ENCODE measurements at places on chromosomes 1 and 21. TPM values are rescaled to one million over a fixed set of nuclear protein-coding genes. Genes with fewer than 3 reads are reported as not detected.

Gene ATP6V0B
- 122 TPM for total RNA-seq

GRCh38 chr1:26907071-26907917 is 6.5 kb downstream of the NR0B2 start:
- no peak for DNase-seq

DNA sequence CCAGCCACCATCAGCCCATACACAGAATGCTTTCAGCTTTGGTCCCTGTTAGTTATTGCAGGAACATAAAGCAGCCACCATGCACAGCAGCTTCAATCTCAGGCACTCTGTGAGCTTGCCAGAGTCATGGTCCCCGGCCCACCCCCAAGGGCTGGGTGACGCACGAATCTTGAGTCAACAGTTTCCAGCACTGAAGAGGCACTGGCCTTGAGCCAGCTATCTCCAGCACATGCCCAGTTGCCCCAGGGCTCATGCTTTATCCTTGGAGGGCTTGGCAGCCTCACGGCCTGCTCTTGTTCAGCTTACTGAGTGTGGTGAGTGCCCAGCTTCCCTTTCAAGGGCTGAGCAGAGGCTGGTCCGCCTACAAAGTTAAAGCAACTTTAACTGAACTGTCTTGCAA is 200.7 kb upstream of the RAB4A start:
- DNase-seq = no peak

Gene RIMKLA
- total RNA-seq = 5.3 TPM

- DNase-seq = no peak
Measured at GRCh38 chr1:170511038-170511437, 20.9 kb upstream of the GORAB start.
